ENCODE measurements at places on chromosomes 2 and 18.

- DNase-seq = no peak
Observed at GRCh38 chr18:30988440-30988839, 54.1 kb downstream of the DSC3 start.

DNA sequence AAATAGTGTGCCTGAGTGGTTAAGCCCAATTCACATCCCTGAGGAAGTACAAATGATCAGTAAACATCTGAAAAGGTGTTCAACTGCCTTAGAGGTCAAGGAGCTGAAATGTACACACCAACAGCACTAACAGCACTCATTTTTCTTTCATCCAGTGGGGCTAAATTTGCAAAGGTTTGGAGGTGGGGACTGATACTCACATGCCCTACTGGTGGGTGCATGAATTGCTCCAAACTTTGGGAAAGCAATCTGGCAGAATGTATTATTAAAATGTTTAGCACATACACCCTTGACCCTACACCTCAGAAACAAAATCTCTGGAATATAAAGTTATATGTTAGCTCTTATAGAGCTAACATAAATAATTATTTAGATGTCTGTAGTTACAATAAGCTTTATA, 19.0 kb upstream of the FAM178B start:
- no peak for DNase-seq

DNA sequence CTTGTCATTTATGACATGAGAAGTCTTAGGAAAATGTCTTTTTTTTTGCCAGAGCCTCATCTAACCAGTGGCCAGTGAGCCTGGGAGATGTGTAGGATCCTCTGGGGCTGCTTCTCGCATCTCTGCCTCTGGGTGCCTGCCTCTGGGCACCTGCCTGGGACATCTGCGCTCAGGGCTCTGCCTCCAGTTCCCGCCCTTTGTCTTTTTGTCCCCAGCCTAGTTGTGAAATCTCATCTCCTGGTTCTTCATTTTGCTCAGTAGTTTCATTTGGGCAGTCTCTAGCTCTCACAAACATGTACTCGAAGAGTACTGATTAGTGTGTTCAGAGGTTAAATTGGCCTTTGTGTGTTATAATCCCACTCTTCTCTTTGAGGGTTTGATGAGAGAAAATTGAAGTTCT, 92.0 kb downstream of the LTBP1 start:
- no peak for DNase-seq

- DNase-seq = no peak
Observed at GRCh38 chr18:67282796-67283195, 233.7 kb downstream of the DSEL start.

DNA sequence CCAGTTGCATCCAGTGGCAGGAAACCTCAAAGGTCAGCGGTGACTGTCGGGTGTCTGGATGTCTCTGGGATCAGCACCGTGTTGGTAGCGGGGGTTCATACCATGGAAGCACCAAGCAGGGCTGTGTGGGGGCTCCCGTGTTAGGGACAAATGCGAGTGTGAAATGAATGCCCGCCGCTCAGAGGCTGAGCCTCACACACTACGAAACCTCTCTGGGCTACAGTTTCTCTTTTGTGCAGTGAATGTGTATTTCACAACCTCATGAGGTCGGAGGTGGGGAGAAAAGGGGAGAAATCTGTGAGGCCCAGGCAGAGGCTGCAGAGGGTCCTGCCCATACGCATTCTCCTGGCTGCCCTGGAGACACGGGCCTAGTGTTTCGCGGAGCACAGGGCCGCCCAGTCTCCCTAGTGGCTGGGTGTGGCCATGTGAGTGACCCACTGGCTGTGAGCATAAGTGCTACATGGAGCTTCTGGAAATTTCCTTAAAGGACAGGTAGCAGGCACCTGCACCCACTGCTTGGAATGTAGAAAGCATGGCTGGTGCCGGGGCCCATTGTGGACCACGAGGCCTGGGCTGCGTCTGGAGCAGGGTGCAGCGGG, 138.0 kb upstream of the GLI2 start:
- no peak for DNase-seq

DNA sequence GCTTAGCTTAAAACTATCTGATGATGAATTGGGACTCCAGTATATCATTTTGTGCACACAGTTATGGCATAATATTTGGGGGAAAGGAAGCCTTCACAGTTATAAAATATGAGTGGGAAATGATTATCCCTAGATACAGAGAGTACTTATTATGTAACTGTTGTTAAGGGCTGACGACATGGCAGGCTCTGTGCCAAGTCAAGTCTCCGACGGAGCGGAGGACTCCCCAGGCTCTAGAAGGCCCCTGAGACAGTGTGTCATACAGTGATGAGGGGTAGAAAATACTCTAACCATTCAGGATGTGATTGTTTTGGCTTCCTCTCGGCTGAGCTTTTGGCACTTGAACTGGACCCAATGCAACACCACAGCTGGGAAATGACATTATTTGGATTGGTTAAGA, 211.8 kb downstream of the SLC8A1 start:
- DNase-seq = no peak

DNA sequence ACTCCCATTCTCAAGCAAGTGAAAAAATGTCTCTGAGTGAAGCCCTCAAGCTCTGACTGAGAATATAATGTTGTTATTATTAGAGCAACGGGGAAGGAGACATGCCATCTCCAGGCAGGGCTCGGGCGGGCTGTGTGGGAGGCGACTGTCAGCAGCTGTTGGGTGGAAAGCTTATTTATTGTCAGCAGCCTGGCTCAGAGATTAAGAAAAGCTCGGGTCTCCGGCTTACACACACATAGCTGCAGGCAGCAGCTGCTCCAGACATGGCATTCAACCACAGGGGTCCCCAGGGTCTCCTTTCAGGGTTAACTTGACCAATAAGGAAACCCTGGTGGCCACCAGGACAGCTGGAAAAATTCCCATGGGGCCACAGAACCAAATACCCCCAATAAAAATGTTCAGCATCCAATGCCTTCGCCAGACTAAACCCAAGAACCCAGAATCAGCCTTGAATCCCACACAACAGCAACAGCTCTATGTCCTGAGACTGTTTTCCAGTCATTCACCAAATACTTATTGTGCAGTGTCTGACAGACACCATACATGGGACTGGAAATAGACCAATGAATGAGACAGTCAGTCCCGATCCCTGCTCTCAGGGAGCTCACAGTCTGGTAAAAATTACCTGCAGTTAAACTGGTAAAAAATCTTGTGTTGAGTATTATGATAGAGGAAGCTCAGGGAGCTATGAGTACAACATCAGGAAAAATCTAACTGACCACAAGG, 70.5 kb upstream of the RTN4 start:
- no peak for DNase-seq

GRCh38 chr18:40984856-40985255, 970.2 kb upstream of the PIK3C3 start:
- no peak for DNase-seq

GRCh38 chr2:18176679-18177215, 298.3 kb downstream of the KCNS3 start:
- DNase-seq = no peak

- no peak for DNase-seq
Observed at GRCh38 chr2:159010963-159011362, 42.5 kb downstream of the TANC1 start.

- no peak for DNase-seq
Observed at GRCh38 chr2:157587576-157587975, 41.1 kb downstream of the ACVR1C start.

DNA sequence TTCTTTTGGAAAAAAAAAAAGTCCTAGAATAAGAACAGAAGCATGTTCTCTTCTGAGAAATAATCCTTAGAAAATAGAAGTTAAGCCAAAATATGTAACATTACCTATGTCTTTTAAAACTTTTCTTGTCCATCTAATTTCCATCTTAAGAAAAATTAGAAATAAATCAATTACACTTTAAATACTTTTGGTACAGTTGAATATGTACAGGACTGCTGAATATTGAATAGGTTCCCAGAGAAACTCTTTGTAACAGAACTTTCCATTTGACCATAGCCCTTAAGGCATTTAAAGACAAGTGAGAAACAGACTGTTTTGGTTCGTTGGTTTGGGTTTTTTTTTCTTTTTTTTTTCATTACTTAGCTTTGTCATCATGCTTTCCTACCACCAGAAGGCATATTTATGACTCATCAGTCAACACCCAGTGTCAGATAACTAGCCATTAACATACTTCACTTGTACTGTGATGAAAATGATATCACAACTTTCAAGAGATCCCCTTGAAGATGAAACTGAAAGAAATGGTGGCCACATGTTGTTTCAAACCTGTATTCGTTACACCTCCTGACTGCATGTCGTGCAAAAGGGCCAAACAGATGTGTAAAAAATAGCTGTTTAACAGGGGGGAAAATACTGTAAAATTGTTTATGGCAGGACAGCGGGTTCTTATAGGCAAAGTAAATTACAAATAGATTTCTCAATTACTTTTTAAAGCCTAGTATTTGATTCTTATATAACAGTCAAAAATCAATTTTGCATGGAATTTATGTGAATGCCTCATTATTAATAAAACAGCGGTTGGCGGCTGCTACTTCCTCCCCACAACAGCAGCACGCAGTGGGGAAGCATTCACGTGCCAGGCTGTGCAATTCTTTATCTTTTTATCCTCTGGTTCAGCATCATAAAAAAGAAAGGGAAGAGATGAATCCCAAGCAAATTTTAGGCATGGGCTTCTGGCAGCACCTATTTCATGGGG, 280.7 kb upstream of the HNRNPA3 start:
- DNase-seq = no peak

- no peak for DNase-seq
Observed at GRCh38 chr2:172735582-172736423, at the start of gene RAPGEF4. Gene RAPGEF4 (plus strand): TSS chr2:172735845. CDS start chr2:172735984, 139 bp downstream.

DNA sequence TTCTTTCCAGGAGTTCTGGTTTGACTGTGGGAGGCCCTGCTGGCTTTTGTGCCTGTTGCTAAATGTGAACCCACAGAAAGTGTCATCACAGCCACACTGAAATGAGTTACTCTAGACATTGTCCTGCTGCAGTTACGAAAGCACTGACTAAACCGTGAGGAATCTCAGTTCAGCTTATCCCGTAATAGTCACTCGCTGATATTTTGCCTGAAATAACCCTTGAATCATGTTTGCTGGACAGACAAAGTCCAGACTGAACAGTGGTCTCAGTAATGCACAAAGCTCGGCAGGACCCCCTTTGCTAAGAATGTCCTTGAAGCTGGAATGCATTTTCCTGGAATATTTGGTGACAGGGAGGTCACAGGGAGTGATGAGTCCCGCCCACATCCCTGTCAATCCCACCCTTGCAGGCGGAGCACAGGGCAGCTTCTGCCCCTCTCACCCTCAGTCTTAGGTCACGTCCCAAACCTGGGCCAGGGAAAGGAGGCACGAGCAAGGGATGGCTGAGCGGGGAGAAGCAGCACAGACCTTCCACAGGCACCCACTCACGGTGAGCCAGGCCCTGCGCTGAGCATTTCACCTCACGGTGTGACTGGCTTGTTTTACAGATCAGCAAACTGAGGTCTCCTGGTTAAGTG, 53.4 kb downstream of the ADI1 start:
- no peak for DNase-seq

DNA sequence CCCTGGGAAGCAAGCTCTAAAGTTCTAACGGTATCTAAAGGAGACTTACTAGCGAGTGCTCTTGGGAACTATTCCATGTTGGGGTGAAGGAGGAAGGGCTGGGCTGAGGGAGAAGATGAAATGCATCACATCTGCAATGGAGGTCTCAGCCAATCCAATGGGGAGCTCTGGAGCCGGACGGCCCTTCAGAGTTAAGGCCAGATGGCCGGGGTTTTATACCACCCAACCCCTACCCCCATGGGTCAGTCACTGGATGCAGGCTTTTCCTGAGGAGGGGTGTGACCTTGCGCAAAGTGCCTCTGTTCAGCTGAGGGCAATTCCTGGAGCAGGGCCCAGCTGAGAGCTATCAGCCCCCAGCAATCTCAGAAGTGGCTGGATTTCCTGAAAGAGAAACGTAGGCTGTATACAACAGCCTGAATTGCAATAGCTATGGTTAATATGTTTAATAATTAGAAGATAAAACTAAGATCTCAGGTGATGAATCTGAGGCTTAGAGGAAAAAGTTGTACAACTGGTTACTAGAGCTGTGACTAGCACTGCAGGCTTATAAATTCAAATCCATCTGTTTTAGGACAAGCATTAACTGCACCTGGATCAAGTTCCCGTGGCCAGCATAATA, 21.6 kb downstream of the EIPR1 start:
- no peak for DNase-seq

GRCh38 chr2:174013315-174013751, 48.2 kb upstream of the SP3 start:
- no peak for DNase-seq

DNA sequence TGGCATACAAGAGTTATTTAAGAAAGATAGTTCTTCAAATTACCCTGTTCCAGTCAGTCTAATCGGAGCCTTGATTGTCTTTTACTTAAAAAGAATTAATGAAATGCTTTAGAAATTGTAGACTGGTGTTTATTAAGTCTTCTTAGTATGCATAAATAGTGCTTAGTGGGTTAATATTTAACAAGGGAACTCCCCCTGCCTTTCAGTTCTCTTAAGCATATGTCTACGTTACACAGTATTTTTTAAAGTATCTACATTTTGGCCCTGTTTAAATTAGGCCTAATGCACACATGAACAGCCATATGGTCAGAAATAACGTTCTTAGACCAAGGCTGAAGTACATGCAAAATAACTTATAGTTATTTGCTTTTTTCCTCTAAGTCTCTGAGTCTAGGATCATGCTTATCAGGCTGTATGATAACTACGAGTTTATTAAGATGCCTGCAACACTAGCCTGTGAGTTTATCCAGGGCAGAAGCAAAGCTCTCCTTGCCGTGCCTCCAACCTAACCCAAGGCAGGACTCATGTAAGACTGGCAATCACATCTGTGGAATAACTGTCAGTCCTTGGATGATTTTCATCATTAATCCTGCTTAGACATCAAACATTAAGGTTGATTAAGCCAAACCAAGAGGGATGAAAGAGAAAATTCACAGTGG, 6.7 kb downstream of the BCL2 start:
- no peak for DNase-seq

- no peak for DNase-seq
Observed at GRCh38 chr2:218093879-218094278, 24.8 kb downstream of the RUFY4 start.

DNA sequence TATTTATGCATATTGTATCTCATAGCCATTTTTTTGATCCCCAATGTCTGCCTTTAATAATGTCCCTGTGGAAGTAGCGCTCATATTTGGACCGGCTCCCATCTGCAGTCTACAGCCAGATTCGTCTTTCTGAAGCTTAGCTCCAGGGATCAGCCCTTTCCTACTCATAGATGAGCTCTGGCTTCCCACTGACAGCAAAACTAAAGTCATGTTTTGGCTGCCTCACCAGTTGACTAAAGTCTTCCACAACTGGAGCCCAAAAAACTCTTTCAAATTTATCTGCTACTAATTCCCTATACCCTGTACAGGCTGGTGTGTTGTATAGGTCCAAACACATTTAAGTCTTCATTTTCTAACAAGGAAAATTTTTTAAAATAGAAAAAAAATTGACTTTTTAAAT, 294.2 kb upstream of the HNMT start:
- no peak for DNase-seq

DNA sequence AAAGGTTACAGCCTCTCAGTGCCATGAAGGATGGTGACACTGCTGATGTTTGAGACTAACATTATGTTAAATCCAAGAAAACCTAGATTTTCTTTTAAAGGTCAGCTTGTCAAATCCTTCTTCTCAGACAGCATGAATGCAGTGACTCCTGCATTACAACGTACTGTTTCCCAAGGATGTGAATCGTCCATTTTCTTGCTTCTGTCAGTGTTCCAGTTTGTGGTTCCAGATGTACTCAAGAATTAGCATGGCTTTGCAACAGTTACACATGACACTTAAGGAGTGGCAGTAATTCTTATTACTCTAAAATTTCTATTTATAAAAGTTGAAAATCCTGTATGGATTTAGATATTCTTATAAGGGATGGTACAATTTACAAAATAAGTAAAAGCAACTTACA, 1.5 kb upstream of the TTC39C start:
- DNase-seq = no peak

Measured in stimulated activated CD8-positive, alpha-beta memory T cell treated with anti-CD3 and anti-CD28 coated beads, Interleukin-2, amount 100 ng/mL, for 1 hour (primary cell).